ENCODE measurements at places on chromosomes 1 and 21. TPM values are rescaled to one million over a fixed set of nuclear protein-coding genes. Genes with fewer than 3 reads are reported as not detected.

DNA sequence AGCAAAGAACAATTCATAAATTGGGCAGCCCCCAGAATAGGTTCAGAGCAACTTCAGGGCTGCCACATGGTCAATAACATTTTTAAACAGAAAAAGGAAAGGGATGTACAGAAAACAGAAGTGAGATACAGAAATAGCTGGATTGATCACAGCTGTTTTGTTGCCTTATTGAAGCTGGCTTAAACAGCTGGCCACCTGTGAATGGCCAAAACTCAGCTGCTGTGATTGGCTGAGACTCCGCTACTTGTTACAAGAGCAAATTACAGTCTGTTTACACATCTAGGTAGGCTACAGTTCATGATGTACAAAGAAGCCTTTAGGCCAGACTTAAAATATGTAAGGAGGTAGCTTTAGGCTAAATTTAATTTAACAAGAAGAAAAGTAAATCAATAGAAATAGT, 11.6 kb upstream of the IFNAR1 start:
- no peak for DNase-seq

DNA sequence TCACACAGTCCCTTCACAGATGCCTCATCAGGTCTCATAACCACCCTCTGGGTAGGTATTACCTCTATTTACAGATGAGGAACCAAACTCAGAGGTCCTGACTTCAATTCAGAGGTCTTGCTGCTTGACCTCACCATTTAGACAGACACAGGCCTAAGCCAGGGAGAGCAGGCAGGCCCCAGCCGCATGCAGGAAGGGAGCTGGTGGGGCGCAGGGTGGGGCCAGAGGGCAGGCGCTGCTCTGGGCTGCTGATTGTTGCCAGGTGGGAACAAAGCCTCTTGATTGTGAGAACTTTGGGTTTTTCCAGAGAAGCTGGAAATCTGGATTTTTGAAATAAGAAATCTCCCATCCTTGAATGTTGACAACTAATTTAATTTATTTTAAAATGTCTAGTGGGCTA, 19.9 kb upstream of the PRELP start:
- no peak for DNase-seq

DNA sequence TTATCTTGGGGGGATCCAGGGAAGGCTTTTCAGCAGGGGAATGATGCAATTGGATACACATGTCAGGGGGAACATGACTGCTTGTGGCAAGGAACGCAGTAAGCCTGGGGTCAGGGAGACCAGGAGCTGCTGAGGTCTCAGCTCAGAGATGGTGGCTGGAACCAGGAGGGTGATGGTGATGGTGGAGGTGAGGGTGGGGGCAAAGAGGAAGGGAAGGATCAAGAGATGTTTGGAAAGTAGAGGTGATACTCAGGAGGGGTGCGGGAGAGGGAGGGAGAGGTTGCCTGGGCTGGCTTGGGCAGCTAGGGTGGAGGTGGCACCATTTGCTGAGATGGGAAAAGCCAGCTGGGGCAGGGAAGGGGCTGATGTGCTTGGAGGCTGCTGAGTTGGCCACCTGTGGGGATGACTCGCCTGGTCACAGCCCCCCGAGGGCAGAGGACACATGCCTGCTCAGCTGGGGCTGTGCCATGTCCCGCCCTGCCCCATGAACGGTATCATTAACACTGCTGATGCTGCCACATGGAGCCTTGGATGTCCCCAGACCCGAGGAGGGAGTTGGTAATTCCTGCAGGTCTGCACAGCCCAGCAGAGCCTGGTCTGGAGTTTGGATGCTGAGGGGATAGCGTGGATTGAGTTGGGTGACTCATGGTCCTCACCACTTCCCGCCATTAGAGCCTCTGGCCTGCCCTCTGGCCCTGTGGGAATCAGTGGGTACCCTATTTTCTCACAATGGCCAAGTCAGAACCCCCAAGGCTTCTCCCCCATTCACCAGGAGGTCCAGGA, 6.3 kb upstream of the PADI1 start:
- no peak for DNase-seq

TPTE gene
- total RNA-seq = not detected

PYCR2 gene
- total RNA-seq = 58.8 TPM

DNA sequence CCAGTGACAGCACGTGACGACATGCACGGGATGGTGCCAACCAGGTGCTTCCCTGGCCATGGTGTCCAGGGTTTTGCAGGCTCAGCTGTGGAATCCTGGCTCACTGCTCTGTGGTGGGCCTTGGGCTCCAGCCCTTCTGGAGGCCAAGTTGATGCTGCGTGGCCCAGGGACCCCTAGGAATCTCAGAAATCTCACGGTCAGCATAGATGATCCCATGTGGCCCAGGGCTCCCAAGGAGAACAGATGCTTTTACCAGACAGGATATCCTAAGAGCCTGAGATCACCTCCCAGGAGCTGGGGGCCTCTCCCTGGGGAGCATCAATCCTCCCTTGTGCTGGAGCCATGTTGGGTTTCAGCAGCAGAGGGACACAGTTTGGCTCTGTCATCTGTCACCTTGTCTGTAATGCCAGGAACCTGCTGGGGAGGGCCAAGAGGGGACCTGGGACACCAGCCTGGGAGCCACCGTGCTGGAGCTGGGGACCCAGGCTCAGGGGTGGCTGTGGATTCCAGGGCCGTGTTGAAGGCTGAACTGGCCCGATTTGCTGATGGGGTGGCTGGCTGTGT, 63.9 kb downstream of the TRIM11 start:
- no peak for DNase-seq

GRCh38 chr1:228009828-228010775, 3.3 kb downstream of the WNT3A start:
- no peak for DNase-seq

GRCh38 chr1:22295856-22296255, 153.0 kb upstream of the WNT4 start:
- DNase-seq = no peak

DNA sequence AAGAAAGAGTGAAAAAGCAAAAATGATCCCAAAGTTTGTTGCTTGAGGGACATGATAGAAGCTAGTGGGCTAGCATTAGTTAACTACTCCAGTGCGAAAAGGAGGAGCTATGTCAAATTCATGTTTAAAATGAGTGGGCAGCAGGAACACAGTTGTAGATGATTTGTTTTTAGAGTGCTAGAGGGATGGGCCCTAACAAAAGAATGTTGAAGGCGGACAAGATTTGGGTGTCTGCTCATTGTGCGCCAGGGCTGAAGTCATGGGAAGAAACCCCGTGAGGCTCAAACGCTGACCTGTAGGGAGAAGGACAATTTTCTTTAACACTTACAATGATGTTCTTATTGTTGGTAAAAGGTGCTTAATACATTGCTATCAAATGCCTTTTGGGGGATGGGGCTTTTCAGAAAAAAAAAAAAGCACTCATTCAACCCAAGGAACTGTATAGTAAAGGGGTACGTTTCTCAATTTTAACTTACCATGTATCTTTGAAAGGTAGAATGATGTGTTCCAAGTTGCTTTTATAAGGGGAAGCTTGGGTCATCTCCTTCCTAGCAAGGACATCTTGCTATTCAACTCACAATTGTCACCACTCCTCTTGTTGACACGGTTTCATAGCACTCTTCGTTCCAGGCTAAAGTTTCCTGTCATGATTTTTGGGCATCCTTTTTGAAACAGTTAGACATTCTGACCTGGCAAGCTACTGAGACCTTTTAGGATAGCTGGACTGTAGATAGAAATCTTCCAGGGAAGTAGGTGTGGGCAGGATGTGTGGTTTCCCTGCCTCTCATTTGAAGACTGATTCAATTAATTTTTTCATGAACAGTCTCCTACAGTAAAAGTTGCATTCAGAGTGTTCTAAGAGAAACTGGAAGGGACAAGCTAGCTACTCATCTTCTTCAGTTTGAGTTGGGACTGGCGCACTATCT, 53.0 kb upstream of the CNN3 start:
- no peak for DNase-seq

DNA sequence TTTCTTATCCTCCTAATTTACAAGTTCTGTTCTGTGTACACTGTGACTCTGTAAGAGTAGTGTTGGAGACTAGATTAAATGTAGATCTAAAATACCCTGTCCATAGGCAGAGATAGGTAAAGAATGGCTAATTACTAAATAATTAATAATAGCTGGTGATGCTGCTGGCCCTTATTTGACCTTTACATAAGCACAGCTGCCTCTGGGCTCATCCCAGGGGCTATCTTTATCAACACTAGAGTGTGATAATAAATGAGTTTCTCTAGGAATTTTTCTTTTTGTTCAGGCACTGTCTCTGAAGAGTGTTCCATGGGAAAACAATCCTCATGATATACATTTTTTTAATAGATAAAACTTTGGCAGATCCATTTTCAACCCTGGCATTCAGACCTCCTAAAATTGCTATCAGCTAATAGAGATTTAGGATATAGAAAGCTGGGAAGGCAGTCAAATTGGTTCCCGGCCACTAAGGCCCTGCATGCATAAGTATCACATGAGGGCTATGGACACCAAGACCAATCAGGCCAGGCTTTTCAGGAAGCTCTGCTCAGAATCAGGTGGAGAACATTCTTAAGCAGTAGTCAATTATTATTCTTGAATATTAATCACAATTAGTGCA, 107.2 kb downstream of the ROR1 start:
- DNase-seq = no peak

DNA sequence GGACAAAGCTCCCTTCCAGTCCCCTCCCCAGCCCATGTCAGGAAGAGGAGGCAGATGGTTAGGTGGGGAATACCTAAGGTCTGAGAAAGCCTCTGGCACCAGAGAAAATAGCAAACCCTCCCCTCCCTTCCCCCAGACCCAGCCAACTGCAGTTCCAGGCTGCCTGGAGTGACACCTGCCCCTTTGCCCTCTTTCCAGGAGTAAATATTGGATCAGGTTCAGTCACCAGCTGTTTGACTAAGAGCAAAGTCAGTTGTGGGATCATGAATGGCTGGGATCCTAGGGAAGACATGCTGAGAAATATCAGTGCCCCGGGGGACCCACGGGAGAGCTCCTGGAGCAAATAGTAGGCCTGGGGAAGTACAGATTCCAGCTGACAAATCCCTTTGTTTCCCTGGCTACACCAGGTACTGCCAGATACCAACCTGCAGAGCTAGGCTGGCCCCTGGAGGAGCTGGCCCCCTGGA, 12.2 kb upstream of the CDK18 start:
- no peak for DNase-seq

RSPH1 gene
- not detected for total RNA-seq

GRCh38 chr1:3894626-3895278, 5.3 kb downstream of the C1orf174 start:
- DNase-seq = no peak

DNA sequence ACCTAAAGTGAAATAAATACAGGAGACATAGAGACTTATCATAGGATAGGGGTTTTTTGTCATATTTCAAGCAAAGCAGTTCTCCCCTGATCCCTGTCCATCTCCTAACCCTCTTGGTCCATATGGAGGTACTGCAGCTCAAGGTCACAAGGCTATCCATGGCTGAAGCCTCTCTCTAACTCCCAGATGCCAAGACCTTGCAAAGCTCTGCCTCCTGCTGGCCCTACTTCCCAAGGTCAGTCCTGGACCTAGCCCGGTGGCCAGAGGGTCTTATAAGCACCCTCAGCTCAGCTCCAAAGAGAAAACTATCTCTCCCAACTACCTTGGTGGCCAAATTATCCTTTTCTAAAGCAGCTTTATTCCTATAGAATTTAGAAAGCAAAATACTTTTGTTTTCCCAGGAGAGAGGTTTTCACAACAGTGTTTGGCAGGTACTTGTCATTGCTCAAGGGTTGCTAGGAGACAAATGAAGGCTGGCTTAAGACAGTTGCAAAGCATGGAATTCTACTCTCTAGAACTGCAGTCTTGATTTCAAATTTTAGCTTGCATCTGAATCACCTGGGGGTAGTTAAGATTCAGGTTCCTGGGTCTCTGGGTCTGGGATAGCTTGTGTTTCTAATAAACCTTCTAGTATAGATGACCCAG, 121.5 kb downstream of the XCL2 start:
- no peak for DNase-seq

CACHD1 gene
- 3.5 TPM for total RNA-seq

GRCh38 chr1:6086762-6087376, 41.2 kb downstream of the KCNAB2 start:
- DNase-seq = no peak

DNA sequence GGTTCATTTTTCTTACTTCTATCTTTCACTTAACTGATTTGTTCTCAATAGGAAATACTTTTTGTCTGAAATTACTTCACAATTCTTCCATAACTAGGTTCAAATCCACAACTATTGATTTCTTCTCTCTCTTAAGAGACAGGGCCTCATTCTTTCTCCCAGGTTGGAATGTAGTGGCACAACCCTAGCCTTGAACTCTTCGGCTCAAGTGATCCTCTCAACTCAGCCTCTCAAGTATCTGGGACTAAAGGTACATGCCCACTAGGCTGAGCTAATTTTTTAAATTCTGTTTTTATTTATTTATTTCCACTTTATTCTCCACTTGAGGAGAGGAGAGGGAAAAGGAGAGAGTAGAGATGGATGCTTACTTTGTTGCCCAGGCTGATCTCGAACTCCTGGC, 370.4 kb upstream of the PLXNA2 start:
- DNase-seq = no peak

DNA sequence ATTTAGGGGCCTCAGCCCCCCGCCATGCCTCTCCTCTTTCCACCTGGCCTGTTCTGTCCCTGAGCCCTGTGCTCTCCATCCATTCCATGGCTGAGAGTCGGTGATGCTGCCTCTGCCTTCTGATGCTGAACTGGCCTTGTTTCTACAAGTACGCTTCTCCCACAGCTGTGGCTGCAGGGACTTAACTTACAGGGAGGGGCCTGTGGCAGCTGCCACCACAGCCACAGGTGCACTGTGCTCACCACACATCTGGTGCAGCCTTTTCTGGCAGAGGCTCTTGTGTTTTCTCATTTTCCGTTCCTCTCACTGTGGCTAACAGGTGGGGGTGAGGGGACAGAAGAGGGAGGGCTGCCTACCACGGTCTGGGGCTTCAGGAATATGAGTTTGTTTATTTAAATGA, 4.2 kb downstream of the FMO1 start:
- DNase-seq = no peak

DNA sequence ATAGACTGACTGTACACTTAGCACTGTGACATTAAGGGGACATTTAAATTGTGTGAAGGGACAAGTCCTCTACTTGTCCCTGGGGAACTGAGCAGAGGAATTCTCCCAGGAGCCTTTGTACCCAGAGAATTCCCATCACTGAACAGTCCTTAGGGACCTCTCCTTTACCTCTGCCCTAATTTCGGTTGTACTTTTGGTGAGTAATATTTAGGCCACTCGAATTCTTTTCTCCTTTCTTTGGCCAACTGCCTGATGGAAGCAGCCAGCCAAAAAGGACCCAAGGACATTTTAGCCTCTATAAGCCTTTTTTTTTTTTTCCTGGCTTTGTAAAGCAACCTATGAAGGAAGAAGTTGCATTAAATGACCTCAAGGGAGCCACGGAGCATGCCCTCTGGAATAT, 71.5 kb downstream of the NR5A2 start:
- DNase-seq = no peak

GRCh38 chr1:33256471-33257206, at the start of gene ZNF362:
TSS of gene ZNF362 (plus strand) at chr1:33256492. CDS start at chr1:33270575, 14,083 bp downstream.
- DNase-seq = peak; percentile 80

- DNase-seq = no peak
Observed at GRCh38 chr1:189787201-189787600, 690.5 kb downstream of the BRINP3 start.

TAS1R2 gene
- not detected for total RNA-seq
